ENCODE measurements at places on chromosomes 5 and 9. TPM values are rescaled to one million over a fixed set of nuclear protein-coding genes. Genes with fewer than 3 reads are reported as not detected.

- DNase-seq: no peak
These were observed 48.3 kb downstream of the TMEFF1 start for GRCh38 chr9:100521282-100521681.

DNA sequence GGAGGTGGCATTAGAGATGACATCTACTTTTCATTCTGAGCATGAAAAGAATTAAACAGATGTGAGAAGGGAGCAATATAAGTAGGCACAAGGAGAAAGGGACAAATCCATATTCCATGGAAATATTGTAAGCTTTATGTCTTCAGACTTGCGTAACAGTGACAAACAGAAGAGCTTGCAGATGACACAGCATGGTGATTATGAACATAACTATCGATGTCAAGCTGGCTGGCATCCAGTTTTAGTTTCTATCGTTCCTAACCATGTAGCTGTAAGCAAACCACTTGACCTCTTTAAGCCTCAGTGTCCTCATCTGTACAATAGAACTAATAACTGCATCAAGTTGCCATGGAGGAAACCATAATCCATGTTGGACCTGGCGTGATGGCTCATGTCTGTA, 246.7 kb upstream of the ADRA1B start:
- no peak for DNase-seq

GRCh38 chr9:137432687-137433348, 8.3 kb downstream of the ENTPD8 start:
- no peak for DNase-seq

- peak; percentile 31 for DNase-seq
These were observed 205.8 kb downstream of the TMEM38B start for GRCh38 chr9:105900123-105900522.

- no peak for DNase-seq
These were observed 47.1 kb upstream of the SIMC1 start for GRCh38 chr5:176190886-176191755.

GRCh38 chr9:128863647-128864046, 18.1 kb downstream of the KYAT1 start:
- DNase-seq: peak; percentile 60

DNA sequence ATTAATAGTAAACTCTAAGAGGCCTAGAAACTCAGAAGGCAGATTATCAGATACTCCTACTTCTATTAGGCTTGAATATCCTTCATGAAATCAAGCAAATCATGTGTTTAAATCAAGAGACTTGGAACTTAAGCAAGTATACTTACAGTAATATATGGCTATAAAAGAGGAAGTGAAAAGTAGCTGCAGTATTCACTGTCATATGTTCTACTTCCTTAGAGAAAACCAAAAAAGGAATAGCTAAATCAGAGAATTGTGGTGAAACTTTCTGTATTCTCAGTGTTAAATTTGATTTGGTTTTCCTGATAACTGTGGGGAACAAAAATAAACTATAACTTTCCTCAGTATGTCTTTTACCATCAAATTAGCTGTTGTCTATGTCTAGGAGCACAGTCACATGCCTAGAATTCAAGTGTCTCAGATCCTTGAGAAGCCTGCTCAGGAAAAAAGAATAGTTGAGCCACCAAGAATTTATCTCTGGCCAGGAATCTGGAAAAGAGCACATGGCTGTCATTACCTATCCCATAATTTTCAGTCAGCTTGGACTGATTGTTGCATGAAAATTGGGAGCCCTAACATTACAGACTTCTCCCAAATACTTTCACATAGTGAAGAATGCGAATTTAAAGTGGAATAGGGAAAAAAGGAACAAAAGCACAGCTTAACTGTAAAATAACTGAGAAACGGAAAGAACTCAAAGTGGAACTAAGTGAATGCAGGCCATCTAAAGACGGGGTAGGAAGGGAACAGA, 1.7 kb downstream of the FKBP15 start:
- DNase-seq: no peak

- DNase-seq: peak; percentile 23
These were observed 17.7 kb downstream of the EFNA5 start for GRCh38 chr5:107652839-107653607.

DNA sequence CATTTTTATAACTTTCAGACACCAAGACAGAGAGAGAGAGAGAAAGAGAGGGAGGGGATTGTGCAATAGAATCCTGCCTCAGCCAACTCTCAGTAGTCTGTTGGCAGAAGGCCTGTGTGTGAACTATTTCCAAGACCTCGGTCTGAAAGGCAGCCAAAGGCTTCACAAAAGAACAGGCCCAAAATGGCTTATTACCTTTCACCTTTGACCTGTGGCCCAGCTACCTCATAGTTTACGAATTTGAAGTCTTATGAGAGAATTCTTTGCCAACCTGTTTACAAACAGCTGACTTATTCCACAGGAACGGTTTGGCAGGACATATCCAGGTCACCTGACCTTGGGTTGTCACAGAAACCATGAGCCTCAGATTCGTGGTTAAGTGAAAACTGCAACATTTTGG, 48.6 kb downstream of the NR2F1-AS1 start:
- DNase-seq: no peak

DNA sequence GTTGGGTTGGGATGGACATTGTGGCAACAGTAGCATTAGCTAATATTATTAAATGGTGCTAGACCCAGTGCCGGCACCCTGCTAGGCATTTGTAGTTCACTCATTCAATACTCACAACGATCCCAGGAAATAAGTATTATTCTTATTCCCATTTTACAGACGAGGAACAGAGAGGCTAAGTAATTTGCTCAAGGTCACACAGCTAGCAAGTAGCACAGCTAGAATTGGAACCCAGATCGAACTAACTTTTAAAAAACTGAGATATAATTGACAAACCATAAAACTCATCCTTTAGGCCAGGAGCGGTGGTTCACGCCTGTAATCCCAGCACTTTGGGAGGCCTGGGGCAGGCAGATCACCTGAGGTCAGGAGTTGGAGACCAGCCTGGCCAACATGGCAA, 79.5 kb downstream of the SH3PXD2B start:
- DNase-seq: no peak

GRCh38 chr5:140336388-140336787, 10.0 kb downstream of the HBEGF start:
- no peak for DNase-seq

DNA sequence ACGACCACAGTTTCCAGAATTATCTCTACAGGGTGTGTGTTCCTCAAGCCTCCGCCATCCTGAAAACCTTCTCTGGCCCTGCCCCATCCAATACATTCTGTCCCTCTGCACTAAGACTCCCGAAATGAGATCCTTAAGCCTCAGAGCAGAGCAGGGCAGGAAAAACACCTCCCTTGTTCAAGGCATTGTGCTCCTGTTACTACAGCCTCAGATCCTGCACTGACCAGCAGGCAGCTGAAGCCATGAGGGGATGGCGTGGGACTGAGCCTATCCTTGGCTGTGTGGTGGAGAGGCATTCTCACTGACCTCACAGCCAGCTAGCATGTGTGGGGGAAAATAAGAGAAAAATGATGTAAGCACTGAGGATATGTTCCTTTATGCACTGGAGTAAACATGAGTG, 106.7 kb upstream of the PHYKPL start:
- no peak for DNase-seq

DNA sequence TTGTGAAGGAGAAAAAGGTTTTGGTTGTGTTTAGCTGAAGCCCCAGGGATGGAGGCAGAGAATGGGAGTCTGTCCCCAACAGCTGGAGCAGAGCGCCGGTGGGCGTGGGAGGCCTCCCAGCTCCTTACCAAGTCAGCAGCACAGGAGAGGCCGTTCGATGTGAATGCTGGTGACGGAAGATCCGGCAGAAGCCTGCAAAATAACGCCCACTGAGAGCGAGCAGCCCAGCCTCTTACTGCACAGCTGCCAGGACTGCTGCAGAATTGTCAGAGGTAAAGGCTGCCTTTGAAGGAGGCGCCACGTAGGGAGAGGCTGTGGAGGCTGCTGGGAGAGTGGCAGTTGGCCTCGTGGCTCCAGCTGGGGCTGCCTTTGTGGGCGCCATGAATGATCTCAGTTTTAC, 26.2 kb downstream of the ANGPTL2 start:
- no peak for DNase-seq

- no peak for DNase-seq
These were observed 1186.8 kb downstream of the DTWD2 start for GRCh38 chr5:117801583-117801982.

Gene SLC25A2
- not detected for total RNA-seq

Gene PCDHA13
- total RNA-seq: not detected

Gene GRIN3A
- not detected for total RNA-seq

Gene SPATA9
- total RNA-seq: not detected

Gene PRRX2
- total RNA-seq: not detected

Gene SLC6A7
- total RNA-seq: 0.03 TPM

Gene AQP3
- total RNA-seq: 0.17 TPM

Gene COL15A1
- total RNA-seq: 0.13 TPM

Gene TMEM174
- not detected for total RNA-seq
